Hypothalamus (tissue), 51 donors: ENCODE measurements at places on chromosomes 3 and 15.

- DNase-seq: no peak
Observed at GRCh38 chr15:37548116-37548515, 386.3 kb upstream of the TMCO5A start.

- DNase-seq: no peak
Observed at GRCh38 chr3:77042343-77042742, 2.4 kb downstream of the ROBO2 start.

GRCh38 chr3:63385629-63386028, 107.5 kb downstream of the SYNPR start:
- no peak for DNase-seq

GRCh38 chr15:38733331-38733730, 168.7 kb upstream of the RASGRP1 start:
- DNase-seq: no peak

- DNase-seq: no peak
Observed at GRCh38 chr3:107411056-107411455, 33.8 kb downstream of the CCDC54 start.

DNA sequence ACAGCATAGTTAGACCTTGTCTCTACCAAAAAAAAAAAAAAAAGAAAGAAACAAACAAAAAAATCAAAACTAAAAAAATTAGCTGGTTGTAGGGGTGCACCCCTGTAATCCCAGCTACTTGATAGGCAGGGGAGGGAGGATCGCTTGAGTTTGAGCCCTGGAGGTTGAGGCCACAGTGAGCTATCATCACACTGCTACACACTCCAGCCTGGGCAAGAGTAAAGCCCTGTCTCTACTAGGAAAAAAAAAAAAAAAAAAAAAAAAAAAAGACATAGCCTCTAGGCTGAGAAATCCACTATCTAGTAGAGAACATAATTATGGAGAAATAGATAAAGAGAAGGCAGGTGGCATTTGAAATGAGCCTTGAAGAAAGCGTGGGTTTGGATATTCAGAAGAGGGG, 2.2 kb upstream of the CHRNA5 start:
- DNase-seq: no peak
